ENCODE measurements at places on chromosomes 6 and 20.

DNA sequence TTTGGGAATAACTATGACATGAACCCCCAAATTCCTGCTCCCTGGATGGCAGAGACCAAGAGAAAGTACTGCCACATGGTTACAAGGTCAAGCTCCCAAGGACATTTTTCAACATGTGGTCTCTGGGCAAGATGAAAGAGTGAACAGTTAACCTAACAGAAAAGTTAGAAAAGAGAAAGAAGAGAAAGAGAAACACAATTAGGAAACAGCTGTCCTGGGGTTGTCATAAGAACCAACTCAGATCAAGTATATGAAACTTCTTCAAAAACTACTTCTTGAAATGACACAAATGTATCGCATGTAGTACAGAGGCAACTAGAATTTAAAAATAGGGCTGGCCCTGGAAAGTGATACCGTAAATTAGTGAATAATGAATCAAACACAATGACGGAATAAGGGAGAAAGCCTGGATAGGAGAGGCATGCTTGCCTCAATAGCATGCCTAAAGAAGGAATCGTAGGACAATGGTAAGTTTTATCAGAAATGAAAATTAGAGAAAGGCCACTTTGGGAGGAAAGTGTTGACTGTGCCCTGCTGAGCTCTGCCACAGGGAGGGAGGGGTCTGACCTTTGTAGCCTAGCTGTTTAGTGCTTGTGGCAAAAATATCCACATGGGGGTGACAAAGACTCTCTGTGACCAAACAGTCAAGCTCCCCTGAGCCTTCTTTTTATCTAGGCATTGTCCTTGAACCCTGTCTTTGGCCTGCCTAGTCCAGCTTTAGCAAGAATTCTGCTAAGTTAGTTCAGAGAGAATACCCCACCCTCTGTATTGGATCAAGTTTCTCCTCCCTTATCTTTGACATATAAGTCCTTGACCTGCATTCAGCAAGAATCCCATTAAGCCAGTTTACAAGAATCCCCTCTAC is 4.3 kb upstream of the DCBLD1 start:
- DNase-seq, result peak; percentile 42

- no peak for DNase-seq
Observed at GRCh38 chr6:44222486-44223318, 693 bp upstream of the SLC29A1 start.

DNA sequence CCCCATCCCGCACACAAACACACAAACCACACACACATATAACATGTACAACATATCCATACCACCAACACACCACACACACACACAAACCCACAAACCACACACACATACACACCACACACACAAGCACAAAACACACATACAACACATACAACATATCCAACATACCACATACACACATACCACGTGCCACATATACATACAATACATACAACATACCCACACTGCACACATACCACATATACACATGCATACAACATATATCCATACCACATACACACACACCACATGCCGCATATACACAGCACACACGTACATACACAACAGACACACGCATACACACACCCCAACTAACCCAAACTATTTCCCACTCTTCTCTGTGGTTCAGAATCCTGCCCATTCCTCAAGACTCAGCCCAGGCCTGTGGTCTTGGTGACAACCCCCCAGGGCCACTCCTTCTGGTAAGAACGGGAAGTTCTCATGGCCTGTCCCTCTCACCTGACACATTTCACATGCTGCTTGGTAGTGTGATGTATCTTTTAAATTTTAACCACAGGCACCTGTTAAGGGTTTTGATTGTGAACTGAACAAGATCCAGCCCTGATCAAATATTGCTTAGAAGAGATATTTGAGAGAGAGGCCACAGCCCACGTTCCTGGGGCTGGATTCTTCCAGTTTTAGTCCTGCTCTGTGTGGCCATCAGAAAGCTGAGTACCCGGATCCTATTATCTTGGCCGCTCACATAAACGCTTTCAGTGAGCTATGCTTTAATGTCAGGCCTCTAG is 55.9 kb upstream of the KCNK16 start:
- no peak for DNase-seq

DNA sequence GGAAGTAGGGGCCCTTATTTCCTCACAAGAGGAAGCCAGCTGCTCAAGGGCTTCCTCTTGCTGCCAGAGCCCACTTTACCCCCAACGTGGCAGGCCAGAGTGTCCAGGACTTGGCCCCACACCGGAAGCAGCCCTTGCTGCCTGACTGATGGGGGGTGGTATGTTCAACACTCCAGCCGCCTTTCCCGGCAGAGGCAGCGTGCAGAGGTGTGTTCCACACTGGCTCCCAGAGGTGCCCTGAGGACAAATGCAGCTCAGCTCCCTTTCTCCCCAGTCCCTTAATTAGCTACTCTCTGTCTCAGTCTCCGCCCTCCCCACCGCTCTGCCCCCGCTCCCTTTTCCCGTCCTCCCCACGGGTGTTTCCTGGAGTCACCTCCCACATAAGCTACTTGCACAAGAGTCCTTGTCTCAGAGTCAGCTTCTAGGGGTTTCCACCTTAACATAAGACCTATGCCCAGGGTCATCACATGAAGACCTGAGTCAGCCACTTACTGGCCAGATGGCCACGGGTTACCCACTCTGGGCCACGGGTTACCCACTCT is 61.7 kb upstream of the SHLD1 start:
- DNase-seq, result no peak

DNA sequence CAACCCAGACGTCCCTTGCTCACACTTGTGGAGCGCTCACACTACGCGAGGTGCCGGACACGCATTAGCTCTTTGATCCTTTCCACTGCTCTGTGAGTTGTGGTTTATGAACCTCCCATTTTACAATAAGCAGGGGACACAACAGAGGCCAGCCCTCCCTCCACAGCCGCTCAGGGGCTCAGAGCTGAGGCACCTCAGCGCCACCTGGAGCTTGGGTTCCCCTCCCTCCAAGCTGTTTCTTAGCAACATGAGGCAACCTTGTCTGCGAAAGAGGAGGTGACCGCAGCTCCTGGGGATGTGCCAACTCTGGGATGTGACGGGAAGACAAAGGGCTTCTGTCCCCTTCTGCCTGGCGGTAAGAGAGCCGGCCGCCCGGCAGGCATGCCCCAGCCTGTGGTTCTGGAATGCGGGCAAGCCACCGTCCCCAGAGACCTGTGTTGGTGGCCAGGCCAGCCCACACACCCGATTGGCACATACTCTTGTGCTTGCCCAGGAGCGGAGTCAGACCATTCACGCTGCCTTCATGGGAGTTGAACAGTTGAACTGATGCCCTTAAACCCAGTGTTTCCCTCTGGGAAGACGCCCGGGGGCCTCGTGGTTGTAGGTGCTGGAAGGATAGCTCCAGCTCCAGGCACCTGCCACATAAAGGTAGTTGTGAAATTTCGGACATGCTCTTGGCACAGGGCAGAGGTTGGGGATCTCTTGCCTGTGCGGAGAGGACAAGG is 44.5 kb downstream of the RBM38 start:
- DNase-seq, result peak; percentile 62

DNA sequence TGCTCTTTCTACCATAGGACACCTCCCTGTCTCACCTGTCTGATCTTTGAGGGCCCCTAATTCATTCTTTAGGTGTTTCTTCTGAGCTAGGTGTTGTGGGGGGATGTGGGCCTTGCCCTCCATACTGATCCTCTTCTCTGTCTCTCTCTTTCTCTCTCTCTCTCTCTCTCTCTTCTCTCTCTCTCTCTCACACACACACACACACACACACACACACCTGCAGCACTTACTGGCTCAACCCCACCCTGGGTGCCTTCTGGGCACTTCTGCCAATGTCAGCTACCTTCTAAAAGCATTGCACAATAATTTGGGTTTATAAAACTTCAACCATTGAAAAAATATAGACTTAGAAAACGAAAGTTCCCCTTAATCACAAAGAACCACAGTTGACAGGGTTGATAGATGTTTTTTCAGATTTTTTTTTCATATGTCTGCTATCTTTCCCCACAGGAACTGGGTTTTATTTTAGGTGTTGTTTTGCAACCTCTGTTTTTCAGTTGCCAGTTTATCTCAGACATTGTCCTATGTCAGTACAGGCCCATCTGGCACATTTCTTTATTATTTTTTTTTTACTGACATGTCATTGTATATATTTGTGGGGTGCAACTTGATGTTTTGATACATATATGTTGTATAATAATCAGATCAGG is 28.1 kb downstream of the PKIG start:
- DNase-seq, result no peak

- DNase-seq, result no peak
Observed at GRCh38 chr20:38272961-38273360, 12.4 kb upstream of the KIAA1755 start.

- DNase-seq, result no peak
Observed at GRCh38 chr20:47124181-47124717, 229.6 kb downstream of the EYA2 start.

GRCh38 chr6:111499269-111499793 is 16.3 kb upstream of the REV3L start:
- no peak for DNase-seq

- DNase-seq, result peak; percentile 85
Observed at GRCh38 chr6:15020119-15020770, 225.6 kb upstream of the JARID2 start.

GRCh38 chr20:54291339-54292010 is 83.6 kb downstream of the PFDN4 start:
- peak; percentile 28 for DNase-seq

- DNase-seq, result no peak
Observed at GRCh38 chr6:38937839-38938613, 110.6 kb upstream of the GLP1R start.

DNA sequence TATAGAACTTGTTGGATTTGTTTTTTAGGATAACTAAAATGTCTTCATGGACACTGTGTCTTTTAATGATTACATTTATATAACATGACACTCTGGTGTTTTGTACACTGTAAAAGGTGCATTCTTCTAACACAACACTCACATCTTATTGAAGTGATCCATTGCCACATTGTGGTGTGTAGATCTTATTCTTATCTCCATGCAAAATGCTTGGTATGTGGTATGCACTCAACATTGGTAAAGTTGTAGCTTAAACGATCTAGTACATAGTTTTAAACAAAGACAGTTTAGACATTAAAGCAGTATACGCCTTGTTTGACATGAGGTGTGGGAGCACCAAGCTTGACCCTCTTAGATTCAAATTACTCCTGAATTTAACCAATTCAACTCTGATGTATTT is 84.7 kb downstream of the SASH1 start:
- DNase-seq, result no peak

- DNase-seq, result no peak
Observed at GRCh38 chr6:24859608-24860200, 61.0 kb upstream of the ARMH2 start.

DNA sequence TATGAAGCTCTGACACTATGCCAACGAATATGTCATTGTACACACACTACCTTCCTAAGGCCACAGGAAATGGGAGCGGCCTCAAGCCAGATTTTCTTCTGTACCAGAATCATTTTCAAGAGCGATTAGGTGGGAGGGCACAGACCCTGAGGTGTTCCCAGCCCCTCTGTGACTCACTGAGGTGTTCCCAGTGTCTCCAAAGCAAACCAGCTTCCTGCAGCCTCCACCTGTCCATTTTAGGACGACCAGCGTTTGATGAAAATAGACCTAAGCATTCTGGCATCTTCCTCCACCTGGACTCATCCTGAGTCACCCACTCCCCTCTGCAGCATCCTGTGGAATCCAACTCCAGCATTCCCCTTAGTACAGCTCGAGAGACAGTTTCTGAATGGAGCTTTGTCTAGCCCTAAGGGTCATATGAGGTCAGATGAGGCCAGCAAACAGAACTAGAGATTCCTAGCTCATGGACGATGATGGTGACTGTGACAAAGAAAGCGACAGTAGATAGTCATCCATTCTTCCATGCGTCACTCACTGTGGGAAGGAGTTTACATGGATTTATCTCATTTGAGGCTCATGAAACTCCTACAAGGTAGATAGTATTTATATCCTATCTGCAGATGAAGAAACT is 203.4 kb downstream of the PTPRT start:
- no peak for DNase-seq

- DNase-seq, result no peak
Observed at GRCh38 chr6:150006961-150007464, 18.3 kb downstream of the RAET1L start.

GRCh38 chr20:18511571-18511970 is 3.8 kb downstream of the SEC23B start:
- DNase-seq, result no peak

GRCh38 chr6:18235524-18235923 is 28.8 kb downstream of the DEK start:
- no peak for DNase-seq

- no peak for DNase-seq
Observed at GRCh38 chr20:61887596-61888093, 178.0 kb downstream of the TAF4 start.

GRCh38 chr6:2110504-2110903 is 134.9 kb downstream of the GMDS start:
- no peak for DNase-seq

GRCh38 chr20:24842918-24843715 is 106.0 kb upstream of the CST7 start:
- DNase-seq, result no peak

DNA sequence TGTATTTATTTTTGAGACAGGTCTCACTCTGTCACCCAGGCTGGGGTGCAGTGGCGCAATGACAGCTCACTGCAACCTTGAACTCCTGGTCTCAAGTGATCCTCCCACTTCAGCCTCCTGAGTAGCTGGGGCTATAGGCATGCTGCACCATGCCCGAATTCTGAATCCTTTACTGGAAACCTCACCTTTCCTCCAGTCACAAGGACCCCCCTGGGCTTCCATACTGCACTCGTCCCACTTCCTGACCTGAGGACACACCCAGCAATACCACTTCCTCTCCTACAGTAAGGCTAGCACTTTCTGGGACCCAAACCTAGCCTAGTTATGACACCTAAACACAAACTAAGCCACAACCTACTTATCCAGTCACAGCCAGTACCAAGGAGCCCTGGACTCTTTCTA is 68.2 kb downstream of the FAM217A start:
- no peak for DNase-seq

DNA sequence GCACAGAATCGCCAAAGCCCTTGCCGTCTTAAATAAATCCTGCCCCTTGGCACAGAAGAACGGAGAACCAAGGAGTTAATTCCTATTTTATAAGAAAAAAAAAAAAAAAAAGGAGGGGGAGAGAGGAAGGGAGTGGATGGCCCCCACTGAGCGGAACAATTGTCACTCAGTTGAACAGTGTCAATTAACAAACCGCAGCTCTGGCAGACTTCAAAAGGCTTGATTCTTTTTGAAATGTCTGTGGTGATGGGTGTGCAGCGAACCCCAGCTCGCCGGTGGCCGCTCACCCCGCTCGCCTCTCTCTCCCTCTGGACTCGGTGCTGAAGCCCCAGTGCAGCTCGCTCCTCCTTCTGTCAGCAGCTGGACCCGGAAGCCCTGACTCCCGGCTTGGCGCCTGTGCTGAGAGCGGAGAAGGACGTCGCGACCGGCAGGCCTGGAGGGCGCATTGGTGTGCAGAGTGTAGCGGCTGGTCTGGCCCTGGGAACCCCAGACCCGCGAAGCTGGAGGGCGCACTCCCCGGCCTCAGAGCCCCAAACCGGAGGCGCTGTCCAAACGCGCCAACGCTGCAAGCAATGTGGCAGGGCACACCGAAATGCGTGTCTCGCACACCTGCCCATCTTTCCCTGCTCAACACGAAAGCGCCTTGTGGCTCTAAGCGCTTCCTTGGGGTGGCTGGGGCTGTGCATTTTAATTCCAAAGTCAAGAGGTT is 3.4 kb downstream of the LINC00237 start:
- DNase-seq, result no peak

Data from NCI-H524 (cell line).